ENCODE measurements at places on chromosomes 7 and 10. TPM values are rescaled to one million over a fixed set of nuclear protein-coding genes. Genes with fewer than 3 reads are reported as not detected.

ADAMTS14 gene
- total RNA-seq, result not detected

R3HCC1L gene
- total RNA-seq, result 11.1 TPM

LIPJ gene
- total RNA-seq, result 0.09 TPM

ANKRD7 gene
- total RNA-seq, result not detected

KIF5B gene
- total RNA-seq, result 159 TPM

ANKRD61 gene
- total RNA-seq, result 0.35 TPM

PRF1 gene
- total RNA-seq, result not detected

ADD3 gene
- 55.2 TPM for total RNA-seq

PDE1C gene
- total RNA-seq, result 2.9 TPM

EMX2 gene
- total RNA-seq, result not detected

AGR3 gene
- total RNA-seq, result not detected

GNGT1 gene
- total RNA-seq, result not detected

CCDC3 gene
- total RNA-seq, result 1.2 TPM

CYP3A7 gene
- not detected for total RNA-seq

ZNF438 gene
- total RNA-seq, result 11.2 TPM

TAS2R41 gene
- total RNA-seq, result not detected

IL2RA gene
- total RNA-seq, result not detected

SORBS1 gene
- 3.2 TPM for total RNA-seq

SLC13A1 gene
- total RNA-seq, result not detected

LGI1 gene
- not detected for total RNA-seq

MSS51 gene
- total RNA-seq, result 3.5 TPM

RBP3 gene
- total RNA-seq, result not detected

TMEM225B gene
- total RNA-seq, result not detected

CXCL12 gene
- 1.4 TPM for total RNA-seq

HOXA1 gene
- 1.5 TPM for total RNA-seq

GIMAP6 gene
- total RNA-seq, result 87.8 TPM

EN2 gene
- not detected for total RNA-seq

ZC3HAV1L gene
- total RNA-seq, result 25.7 TPM

ZNF853 gene
- total RNA-seq, result 0.21 TPM

CALML5 gene
- not detected for total RNA-seq

OR2A42 gene
- not detected for total RNA-seq

DRGX gene
- total RNA-seq, result not detected

ACSM6 gene
- not detected for total RNA-seq

TCF7L2 gene
- total RNA-seq, result 21.8 TPM

MMP21 gene
- not detected for total RNA-seq

TNS3 gene
- total RNA-seq, result 59.8 TPM

ASZ1 gene
- total RNA-seq, result not detected

TRPV5 gene
- not detected for total RNA-seq

MKI67 gene
- 101 TPM for total RNA-seq

TBX20 gene
- total RNA-seq, result not detected

PNLIPRP3 gene
- total RNA-seq, result not detected
